ENCODE measurements at places on chromosomes 2 and 18. TPM values are rescaled to one million over a fixed set of nuclear protein-coding genes. Genes with fewer than 3 reads are reported as not detected.
A peak's percentile ranks its signal among the peaks of the same experiment; 100 is the strongest.

DNA sequence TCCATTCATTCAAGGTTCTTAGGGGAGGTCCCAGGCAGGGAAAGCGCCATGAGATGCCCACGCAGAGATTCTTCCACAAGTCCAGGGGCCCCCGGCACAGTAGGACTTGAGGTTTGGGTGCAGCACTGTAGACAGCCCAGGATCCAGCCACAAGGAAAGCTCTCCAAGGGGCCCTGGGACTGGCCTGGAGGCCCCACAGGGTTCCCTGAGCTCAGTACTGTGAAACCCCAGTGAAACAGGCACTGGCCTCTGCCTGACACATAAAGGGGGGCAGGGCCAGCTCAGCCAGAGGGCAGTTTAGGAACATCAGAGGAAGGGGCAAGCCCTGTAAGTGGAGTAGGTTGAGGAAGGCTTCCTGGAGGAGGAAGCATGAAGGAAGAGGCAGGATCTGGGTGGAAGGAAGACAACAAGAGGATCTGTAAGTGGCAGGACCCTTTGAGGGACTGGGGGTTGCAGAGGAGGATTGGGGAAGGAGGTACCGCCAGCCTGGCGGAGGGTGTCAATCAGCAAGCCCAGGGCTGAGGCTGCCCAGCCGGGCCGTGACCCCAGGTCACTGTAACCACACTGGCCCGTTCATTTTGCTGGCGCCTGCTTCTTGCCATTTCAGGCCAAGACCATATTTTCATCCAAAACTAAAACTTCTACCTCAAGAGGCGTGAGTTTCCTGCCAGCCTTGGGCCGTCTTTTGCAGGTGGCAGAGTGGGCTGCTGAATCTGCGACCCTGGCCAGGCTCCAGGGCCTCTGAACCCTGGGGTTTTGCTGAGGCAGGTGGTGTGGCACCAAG is 175.2 kb downstream of the SMAD7 start:
- DNase-seq: no peak

- no peak for DNase-seq
Observed at GRCh38 chr2:225366731-225367130, 32.8 kb upstream of the NYAP2 start.

Gene KDM3A
- total RNA-seq: 21.4 TPM

DNA sequence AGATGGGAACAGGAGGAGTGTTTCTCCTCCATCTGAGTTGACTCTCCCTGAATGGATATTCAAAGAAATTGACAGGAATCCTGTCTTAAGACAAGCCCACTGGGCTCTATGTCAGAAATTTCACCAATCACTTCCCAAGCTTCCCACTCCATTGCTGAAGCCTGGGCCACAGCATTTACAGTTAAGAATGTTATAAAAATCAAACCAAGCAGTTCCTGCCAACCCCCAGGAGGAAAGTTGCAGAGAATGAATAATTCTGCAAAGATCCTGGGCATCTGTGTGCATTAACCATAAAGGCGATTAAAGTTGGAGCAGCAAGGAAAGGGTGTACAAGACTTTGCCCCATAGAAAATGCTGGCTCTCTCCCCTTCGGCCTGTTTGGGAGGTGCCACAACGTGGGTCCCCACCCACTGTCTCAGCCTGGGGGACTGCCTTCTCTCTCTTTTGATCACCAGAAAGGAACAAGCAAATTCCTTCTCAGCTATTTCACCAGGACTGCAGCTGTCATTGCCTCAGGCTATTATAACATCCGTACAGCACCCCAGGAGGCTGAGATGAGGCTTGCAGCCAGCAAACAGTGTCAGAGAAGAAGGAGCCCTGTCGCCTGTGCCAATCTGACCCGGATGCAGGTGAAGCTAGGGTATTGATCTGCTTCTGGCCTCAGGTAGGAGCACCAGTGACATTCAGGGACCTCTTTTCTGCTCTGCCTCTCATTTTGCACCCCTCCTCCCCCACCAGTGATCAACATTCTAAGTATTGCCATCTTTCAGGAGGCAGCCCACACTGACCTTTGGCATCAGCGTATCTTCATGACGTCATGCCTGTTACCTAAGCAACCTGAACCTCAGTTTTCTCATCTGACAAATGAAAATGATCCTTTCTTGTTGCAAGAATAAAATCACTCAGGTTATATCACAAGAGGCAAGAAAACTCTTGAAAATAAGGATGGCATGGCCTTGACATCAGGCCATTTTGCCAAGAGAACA is 219.0 kb downstream of the SH3BP4 start:
- DNase-seq: peak; percentile 68

Gene XIRP2
- total RNA-seq: not detected

Gene CHRNA1
- total RNA-seq: 0.05 TPM

Gene SPOPL
- 15.6 TPM for total RNA-seq

DNA sequence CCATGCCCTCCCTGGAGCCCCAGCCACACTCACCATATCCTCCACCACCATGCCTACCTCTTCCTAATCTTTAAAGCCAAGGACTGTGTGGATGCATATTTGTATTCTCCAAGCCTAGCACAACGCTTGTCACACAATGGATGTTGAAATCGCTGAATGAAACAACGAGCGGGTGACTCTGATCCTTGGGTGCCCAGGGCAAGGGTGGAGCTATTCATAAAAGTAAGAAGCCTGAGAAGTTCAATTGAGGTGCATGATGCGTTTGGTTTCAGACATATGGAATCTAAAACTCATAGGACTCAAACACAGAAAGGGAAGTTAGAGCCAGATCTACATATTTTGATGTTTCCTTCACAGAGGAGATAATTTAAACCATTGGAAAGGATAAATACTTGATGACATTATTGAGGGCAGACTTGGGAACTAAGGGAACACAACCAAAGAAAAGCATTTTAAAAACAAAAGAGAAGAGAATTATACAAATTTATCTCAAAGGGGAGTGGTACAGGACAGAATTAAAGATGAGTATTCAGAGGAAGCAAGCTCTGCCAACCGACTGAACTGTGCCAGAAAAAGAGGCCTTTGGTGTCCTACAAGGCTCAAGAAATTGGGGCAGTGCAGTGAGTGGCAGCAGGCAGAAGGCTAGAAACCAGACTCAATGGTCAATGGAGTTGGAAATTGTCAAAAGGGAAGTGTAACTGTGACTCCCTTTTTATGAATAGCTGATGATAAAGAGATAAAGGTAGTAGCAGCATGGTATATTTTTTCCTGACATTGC is 200.6 kb upstream of the NCKAP5 start:
- no peak for DNase-seq

Gene KIF1A
- total RNA-seq: 0.45 TPM

DNA sequence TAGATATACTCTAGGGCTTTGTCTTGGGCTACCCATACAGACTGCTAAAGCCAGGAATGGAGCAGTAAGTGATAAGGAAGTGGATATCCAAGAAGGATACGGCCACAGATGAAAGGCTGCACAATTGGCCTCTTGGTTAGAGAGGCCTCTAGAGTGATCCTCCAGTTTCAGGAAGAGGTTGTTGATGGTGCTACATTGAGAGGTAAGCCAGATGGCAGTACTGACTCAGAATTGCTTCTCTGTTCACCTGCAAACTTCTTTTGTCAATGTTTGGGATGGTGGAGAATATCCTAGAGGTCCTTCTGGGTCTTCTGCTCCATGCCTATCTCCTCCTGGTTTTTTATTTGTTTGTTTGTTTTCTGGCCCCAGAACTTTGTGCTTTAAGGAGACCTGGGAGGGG is 226.8 kb upstream of the LRRTM1 start:
- no peak for DNase-seq

Gene DQX1
- total RNA-seq: not detected

DNA sequence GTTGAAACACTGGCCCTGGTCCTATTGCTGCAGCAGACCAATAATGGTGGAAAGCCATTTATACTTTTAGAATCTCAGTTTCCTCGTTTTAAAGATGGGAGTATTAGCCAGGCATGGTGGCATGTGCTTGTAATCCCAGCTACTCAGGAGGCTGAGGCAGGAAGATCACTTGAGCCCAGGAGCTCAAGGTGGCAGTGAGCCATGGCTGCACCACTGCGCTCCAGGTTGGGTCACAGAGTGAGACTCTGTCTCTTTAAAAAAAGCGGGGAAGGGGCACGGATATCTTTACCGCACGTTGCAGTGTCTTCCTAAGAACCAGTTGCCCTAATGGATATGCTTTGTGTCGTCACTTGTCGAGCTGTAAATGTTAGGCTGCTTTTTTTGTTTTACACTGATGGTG is 8.3 kb downstream of the MTCL1 start:
- no peak for DNase-seq

DNA sequence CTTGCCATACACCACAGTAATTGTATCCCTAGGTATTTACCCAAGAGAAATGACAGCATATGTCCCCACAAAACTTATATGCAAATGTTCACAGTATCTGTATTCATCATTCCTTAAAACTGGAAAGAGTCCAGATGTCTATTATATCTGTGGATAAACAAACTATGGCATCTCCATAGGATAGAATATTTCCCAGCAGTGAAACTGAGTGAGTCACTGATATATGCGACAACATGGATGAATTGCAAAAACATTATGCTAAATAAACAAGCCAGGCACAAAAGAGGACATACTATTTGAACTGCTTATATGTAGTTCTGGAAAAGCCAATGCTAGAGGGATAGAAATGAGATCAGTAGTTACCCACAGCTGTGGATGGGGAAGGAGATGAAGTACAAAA is 359.4 kb upstream of the DSEL start:
- DNase-seq: peak; percentile 14

DNA sequence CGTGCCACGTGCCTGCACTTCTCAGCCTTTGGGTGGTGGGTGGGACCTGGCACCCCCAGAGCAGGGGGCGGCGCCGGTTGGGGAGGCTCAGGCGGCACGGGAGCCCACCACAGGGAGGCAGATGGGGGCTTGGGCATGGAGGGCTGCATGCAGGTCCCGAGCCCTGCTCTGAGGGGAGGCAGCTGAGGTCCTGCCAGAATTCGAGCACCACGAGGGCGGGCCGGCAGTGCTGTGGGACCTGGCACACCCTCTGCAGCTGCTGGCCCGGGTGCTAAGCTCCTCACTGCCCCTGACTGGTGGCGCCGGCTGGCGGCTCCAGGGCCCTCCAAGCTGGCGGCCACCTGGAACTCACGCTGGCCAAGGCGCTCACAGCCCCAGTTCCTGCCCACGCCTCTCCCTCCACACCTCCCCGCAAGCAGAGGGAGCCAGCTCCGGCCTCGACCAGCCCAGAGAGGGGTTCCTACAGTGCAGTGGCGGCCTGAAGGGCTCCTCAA is 1176.8 kb upstream of the GYPC start:
- DNase-seq: no peak

DNA sequence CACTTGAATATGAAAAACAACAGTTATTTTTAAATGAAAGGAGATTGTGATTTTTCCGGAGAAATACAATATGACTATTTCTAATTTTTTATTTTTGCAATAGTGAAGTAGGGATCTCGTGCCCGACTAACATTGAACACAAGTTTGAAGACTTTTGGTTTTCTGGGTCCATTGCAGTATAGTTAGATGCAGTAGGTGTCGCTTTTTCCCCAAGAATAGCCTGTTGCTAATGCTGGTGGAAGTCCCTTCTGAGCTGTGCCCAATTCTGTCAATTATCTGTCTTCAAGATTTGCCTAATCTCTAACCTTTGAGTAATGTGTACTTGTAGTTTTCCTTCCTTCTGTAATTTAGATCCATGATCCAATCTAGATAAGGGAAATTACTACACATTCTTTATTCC is 36.5 kb downstream of the SEMA4F start:
- DNase-seq: peak; percentile 71

Gene NOSTRIN
- 6.6 TPM for total RNA-seq

Gene TMEM200C
- 0.30 TPM for total RNA-seq

Gene M1AP
- 0.17 TPM for total RNA-seq

- no peak for DNase-seq
Observed at GRCh38 chr2:7803515-7803914, 878.3 kb upstream of the ID2 start.

GRCh38 chr2:199829628-199830027 is 21.4 kb downstream of the FTCDNL1 start:
- no peak for DNase-seq
